Stimulated activated CD4-positive, alpha-beta T cell treated with anti-CD3 and anti-CD28 coated beads, Interleukin-12 subunit alpha, Interleukin-12 subunit beta, amount 100 ng/mL, for 24 hours (primary cell): ENCODE measurements at places on chromosomes 16 and 17.

DNA sequence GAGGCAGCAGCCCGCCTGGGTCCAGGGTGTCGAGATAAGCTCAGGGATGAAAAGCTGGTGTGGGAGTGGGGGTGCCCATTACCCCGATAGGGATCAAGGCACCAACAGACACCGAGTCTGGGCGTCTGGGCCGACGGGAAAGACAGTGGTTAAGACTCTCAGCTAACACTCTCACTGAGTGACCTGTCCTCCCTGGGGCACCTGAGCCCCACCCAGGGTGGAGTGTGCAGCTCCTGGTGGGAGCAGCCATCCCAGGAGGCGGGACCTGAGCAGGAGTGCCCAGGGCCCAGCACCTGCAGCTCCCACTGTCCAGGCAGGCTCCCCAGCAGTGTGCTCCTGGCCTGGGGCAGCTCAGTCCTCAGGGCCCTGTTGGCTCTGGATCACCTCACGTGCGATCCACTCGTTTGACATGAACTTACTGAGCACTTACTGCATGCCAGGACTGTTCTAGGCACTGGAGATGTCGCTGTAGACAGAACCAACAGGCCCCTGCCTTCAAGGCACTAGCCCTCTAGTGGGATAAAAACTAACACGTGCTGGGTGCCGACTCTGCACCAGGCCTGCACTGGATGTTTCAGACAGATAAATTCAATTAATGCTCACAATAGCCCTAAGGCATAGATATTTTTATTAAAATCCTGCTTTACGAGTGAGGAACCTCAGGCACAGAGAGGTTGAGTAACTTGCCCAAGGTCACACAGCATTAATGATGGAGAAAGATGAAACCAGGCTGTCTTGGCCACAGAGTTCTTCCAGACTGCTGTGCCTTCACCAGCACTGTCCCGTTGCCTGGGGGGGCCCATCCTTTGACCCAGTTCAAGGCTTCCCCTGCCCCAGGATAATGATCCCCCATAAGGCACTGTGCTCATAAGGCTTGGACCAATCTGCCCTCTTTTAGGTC, 1.9 kb downstream of the EVPLL start:
- DNase-seq, result no peak

DNA sequence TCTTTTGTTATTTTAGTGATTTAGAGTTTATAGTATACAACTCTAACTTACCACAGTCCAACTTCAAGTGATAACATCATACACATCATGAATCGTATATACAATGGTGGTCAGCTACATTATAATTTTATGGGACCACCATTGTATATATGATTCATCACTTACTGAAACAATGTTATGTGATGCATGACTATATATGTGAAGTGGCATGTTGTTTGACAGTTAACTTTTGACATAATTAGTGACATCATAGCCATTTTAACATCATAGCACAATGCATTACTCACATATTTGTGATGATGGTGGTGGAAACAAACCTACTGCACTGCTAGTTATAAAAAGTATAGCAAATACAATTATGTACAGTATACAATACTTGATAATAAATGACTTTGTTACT, 21.9 kb downstream of the DYNLL2 start:
- no peak for DNase-seq

DNA sequence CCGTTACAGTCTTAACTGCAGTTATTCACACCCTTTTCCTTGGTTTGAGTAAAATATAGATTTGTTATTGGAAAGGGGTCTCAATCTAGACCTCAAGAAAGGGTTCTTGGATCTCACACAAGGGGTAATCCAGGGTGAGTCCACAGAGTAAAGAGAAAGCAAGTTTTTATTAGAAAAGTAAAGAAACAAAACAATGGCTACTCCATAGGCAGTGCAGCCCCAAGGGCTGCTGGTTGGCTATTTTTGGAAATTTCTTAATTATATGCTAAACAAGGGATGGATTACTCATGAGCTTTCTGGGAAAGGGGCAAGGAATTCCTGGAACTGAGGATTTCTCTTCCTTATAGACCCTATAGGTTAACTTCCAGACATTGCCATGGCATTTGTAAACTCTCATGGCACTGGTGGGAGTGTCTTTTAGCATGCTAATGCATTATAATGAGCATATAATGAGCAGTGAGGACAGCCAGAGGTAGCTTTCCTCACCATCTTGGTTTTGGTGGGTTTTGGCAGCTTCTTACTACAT, 24.5 kb upstream of the MILR1 start:
- DNase-seq, result no peak

- DNase-seq, result no peak
Observed at GRCh38 chr17:38604479-38605403, 1.0 kb downstream of the SRCIN1 start.
